ENCODE measurements at places on chromosomes 7 and 10. TPM values are rescaled to one million over a fixed set of nuclear protein-coding genes. Genes with fewer than 3 reads are reported as not detected.

PIP gene
- total RNA-seq, result not detected

GRCh38 chr10:30829901-30830300, 200.3 kb upstream of the LYZL2 start:
- no peak for DNase-seq

CACNB2 gene
- total RNA-seq, result 0.98 TPM

GRCh38 chr7:99557196-99557607, 1.2 kb upstream of the ZNF655 start:
- no peak for DNase-seq

GJD4 gene
- not detected for total RNA-seq

COL13A1 gene
- not detected for total RNA-seq

DNA sequence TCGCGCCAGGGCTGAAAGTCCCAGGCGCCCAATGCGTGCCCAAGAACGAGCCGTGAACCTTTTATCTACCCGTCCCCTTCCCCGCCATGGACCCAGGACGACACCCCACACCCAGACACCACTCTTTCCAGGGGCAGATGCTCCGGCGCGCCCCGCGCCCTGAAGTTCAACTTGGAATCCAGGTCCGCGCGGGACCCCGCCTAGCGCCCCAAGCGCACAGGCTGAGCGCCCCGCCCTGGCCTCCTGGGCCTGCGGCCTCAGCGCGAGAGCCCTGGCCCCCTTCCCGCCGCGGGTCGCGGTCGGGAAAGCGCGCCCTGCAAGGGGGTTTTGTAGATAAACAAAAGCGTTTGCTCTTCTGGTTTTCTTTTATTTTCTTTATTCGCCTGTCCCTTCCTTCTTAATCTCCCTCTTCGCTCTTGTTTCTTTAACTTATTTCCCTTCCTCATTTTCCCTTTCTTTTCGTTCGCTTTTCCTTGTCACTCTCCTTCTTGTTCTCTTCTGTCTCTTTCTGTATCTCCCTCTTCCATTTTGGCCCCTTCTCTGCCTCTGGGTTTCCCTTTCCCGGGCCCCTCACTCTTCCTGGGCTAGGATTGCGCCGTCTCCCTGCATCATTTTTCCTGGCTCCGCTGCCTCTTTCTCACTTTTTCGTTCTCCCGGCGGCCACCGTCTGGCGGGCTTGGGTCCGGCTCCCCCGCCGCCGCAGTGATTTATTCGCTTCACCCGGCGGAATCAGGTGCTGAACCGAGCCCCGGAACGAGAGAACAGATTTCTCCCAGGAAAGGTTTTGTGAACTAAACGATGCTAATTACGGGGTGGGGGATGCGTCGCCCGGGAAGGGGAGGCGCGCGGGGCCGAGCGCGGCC, 15.3 kb upstream of the PAX2 start:
- DNase-seq, result peak; percentile 50

DNA sequence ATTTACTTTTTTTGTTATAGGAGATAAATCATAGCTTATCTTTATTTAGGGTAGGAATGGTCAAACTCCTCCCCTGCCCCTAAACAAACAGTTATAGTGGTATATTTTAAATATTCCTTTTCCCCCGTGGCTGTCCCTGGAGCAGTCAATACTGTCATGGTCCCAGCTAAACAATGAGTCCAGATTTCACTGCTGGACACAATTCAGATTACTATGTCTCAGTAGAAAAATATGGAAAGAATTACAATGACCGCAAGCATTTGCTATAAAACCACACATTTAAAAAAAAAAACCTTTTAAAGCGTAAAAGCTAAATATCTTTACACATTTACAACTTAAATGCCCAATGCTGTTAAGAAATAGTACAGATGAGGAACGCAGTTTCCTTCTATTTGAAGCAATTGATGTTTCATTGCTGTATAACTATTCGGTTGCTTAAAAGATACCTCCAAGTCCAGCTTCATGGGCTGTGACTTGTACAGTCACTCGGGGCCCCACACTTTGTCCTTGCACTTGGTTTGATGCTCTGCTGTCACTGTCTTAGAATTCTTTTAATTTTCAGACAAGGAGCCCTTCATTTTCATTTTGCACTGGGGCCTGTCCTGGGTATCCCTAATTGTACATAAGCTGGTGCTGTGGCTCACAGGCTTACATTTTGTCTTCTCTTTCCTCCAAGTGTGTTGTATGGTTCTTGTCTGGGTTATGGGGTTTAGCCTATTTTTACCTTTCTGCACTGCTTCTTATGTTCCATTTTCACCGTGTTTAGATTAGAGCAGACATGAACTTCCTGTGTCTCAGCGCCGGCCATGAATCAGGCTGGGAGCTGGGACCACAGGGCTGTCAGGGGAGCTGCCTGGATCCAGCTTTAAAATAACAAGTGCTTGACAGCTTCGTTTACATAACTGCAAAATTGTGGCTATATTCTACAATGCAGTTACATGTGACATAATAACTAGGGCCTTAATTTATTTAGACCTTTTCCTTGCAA, 530.2 kb upstream of the FZD8 start:
- no peak for DNase-seq

- DNase-seq, result no peak
These were observed 143.0 kb upstream of the NRP1 start for GRCh38 chr10:33477291-33478088.

CYP3A5 gene
- 2.7 TPM for total RNA-seq

DNA sequence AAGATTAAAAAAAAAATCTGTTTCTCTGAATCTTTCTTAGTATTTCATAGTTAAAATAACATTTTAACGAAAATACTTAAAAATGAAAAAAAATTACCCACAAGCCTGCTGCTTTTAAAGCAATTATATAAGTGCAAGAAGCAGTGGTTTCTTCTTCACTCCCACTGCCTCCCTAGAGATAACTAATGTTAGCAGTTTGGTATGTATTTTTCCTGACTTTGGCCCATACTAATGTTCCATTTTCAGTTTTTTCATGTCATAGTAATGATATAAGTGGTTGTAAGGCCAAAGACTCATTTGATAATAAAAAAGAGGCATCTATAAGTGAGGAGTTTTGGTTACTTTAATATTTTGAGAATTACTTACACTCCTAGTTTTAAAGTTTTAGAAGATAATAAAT, 24.3 kb upstream of the LAMB1 start:
- no peak for DNase-seq

HOXA11 gene
- 0.53 TPM for total RNA-seq

ERVW-1 gene
- total RNA-seq, result 0.51 TPM

- DNase-seq, result peak; percentile 29
These were observed 111.6 kb downstream of the ADCY1 start for GRCh38 chr7:45685619-45686240.

FEZF1 gene
- total RNA-seq, result not detected

GRCh38 chr7:140609646-140610045, 31.0 kb downstream of the DENND2A start:
- no peak for DNase-seq

NOC3L gene
- total RNA-seq, result 39.9 TPM

- DNase-seq, result no peak
These were observed 149.8 kb downstream of the LSMEM1 start for GRCh38 chr7:112630565-112630964.

- DNase-seq, result no peak
These were observed 390.1 kb downstream of the GATA3 start for GRCh38 chr10:8444630-8445029.

DNA sequence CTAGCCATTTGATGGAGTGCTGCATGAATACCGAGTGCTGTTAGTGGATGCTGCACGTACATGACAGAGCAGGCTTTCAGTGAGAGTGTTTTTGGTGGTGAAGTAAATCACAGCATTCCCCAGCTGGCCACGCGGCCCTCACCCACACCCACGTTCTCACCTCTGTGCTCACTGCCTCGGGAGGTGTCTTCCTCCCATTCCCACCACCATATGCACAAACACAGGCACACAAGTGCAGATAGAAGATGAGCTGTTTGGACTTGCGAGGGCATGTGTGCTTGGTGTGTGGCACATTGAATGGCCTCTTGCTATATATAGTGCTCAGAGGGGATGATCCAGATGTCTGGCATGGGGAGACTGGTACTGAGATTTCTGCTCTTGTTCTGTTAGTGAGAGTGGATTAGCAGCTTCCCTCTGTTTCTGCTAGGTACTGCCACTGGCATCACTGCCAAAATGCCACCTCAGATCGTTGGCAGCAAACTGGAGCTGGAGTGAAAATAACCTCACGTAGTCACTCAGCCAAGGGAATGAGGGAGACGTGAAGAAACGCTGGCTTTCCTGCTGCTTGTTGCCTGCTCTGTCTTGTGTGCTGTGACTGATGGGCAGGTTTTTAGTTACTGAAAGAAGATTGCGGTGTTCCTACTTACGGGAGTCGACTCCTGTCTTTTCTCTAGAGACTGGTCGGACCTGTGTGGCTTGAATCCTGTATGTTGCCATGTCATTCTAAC, 19.1 kb downstream of the DNAJB6 start:
- DNase-seq, result no peak

NANOS1 gene
- 5.9 TPM for total RNA-seq

- DNase-seq, result peak; percentile 58
These were observed 61.9 kb downstream of the SGMS1 start for GRCh38 chr10:50561816-50562215.

DNA sequence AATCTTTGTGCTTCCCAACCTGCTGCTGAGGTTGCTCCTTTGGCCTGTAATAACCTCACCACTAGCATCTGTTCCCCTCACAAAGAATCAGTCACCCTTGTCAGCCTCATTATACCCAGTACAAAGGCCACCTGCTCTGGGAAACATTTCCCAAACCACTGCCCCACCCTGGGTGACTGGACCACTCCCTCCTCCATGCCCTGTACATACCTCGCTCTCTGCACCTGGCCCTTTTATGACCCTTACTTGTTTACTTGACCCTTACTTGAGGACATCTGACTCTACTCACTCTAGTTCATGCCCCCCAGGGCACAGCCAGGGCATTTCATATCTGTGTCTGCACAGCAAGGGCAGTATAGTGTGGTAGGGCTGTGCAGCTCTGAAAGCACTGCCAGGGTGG, 21.4 kb upstream of the AOC1 start:
- peak; percentile 92 for DNase-seq

- DNase-seq, result no peak
These were observed 67.3 kb downstream of the NRBF2 start for GRCh38 chr10:63200431-63200830.

MLXIPL gene
- 15.6 TPM for total RNA-seq

SRRM3 gene
- total RNA-seq, result 1.7 TPM

SPDYE16 gene
- total RNA-seq, result 0.34 TPM

GRCh38 chr10:119129721-119130120, 25.8 kb downstream of the DENND10 start:
- DNase-seq, result no peak

GRCh38 chr7:129332254-129333035, 101.8 kb upstream of the STRIP2 start:
- no peak for DNase-seq

DNA sequence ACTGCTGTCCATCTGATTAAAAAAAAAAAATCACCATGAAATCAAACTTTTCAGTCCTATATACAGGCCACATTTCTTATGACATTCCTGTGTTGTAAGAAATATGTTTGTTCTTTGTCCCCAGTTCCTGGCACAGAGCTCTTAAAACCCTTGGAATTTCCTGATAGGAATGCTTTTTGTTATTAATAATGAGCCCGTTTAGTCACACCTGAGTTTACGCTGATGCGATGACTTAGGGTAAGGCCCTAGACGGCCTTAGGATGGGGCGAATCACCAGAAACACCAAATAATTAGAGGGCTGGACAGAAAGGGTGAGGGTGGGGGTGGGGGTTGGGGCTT, 17.5 kb downstream of the TSPAN15 start:
- DNase-seq, result peak; percentile 35

BET1 gene
- total RNA-seq, result 19.9 TPM

GRCh38 chr7:27119412-27119911, 11.1 kb downstream of the HOXA4 start:
- DNase-seq, result no peak

- no peak for DNase-seq
These were observed 113.6 kb downstream of the GRK5 start for GRCh38 chr10:119320981-119321380.

ARL3 gene
- 7.8 TPM for total RNA-seq

- DNase-seq, result no peak
These were observed 147.1 kb downstream of the MPP7 start for GRCh38 chr10:28155726-28156125.

GRCh38 chr10:110431659-110432058, 66.0 kb upstream of the DUSP5 start:
- no peak for DNase-seq

VKORC1L1 gene
- total RNA-seq, result 35.5 TPM

GRCh38 chr10:36888925-36889573, 236.3 kb upstream of the ANKRD30A start:
- DNase-seq, result peak; percentile 84

ATP6V1F gene
- total RNA-seq, result 162 TPM

DNA sequence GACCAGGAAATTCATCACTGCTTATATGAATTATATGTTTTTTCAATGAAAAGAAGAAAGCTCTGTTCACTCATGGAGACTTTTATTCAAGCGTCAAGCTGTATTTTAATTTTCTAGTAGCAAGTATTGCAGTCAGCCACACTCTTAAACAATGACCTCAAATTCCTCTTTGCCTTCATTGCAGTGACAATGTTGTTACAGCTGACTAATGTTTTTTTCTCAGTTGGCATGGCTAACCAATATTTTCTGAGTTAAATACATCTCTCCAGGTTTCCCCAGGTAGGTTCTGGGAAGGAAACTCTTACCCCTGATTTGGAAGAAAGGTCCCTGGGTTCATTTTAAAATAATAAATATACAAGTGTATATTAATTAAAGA, 241.5 kb downstream of the WDR11 start:
- no peak for DNase-seq

NUPR2 gene
- total RNA-seq, result not detected

DNA sequence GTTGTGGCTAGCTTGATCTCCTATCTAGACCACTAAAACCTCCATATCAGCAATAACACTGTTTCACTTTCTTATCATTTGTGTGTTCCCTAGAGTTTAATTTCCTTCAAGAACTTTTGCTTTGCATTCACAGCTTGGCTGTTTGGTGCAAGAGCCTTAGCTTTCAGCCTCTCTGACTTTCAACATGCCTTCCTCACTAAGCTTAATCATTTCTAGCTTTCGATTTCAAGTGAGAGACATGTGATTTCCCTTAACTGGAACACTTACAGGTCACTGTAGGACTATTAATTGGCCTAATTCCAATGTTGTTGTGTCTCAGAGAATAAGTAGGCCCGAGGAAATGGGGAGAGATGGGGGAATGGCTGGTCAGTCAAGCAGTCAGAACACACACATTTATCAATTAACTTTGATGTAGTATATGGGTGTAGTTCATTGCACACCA, 10.6 kb upstream of the BPGM start:
- no peak for DNase-seq

- DNase-seq, result no peak
These were observed 15.7 kb downstream of the SEPTIN7 start for GRCh38 chr7:35816514-35816913.

- DNase-seq, result no peak
These were observed 7.3 kb downstream of the SCART1 start for GRCh38 chr10:133461027-133461426.

GIMAP5 gene
- not detected for total RNA-seq

- DNase-seq, result no peak
These were observed 979.9 kb downstream of the TYW1 start for GRCh38 chr7:67976490-67976889.
